HCT116 (cell line): ENCODE measurements at places on chromosomes 1 and 21. TPM values are rescaled to one million over a fixed set of nuclear protein-coding genes. Genes with fewer than 3 reads are reported as not detected.

DNA sequence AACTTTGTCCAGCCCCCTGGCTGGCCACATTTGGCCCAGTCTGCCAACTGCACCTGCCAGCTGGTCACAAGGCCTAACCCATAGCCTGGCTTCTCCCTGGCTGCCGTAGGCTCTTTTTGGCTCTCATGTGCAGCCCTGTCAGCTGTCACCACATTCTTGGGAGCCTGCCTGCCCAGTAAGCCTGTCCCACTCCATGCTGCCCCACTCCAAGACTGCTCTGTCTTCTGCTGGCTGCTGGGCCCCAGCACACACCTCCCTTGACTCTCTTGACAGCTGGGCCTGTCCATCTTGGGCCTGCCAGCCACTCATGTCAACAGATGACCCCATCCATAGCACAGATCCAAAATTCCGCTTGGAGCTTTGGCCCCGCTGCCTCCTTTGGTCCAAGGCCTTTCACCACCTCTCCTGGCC lies 74.3 kb upstream of the EDN2 start:
- H3K36me3 ChIP-seq, result no peaks in the 10 kb centered on the region
- no peaks in the 10 kb centered on the region for H3K4me1 ChIP-seq
- no peaks in the 10 kb centered on the region for H3K27me3 ChIP-seq
- no peak overlapping the region for H3K27ac ChIP-seq

DNA sequence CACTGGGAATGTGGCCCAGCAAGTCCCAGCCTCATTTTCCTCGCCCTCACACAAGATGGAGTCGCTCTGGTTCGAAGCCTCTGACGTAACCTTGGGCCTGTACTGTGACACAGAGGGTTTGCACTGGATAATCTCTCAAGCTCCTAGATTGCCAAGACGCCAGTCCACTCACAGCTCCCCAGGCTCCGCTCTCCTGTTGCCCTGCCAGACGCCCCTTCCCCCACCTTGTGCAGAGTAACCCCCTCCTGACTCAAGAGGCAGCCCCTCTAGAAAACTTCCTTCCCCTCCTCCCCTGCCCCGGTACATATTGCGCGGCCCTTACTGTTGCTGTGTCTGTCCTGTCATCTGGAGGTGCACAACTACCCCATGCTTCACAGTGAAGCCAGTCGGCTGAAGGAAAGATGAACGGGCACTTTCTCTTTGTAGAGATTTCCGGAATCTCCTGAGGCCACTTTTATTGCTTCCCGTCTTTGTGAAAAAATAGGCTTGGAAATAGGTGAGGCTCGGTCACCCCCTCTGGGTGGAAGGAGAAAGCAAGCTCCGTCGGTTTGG lies 981 bp upstream of the KIAA1614 start:
- H3K36me3 ChIP-seq, result no peaks in the 10 kb centered on the region
- DNase-seq, result no peak
- H3K27ac ChIP-seq, result no peak overlapping the region

- H3K4me3 ChIP-seq, result no peak within 1 kb of the TSS
- no peak within 1 kb of the TSS for H3K27ac ChIP-seq
- no peak for DNase-seq
- no peaks in the 10 kb centered on the region for H3K36me3 ChIP-seq
Measured at GRCh38 chr1:108856994-108857393, at the start of gene AKNAD1. TSS of gene AKNAD1 (minus strand) at chr1:108857094. CDS start at chr1:108852664, 4,430 bp downstream.

- H3K4me1 ChIP-seq, result no peaks in the 10 kb centered on the region
- H3K4me3 ChIP-seq, result no peak overlapping the region
- no peaks in the 10 kb centered on the region for H3K27me3 ChIP-seq
- no peak for DNase-seq
Measured at GRCh38 chr1:52597912-52598311, 4.3 kb upstream of the GPX7 start.

GRCh38 chr21:23732776-23733175 lies 1874.5 kb downstream of the MRPL39 start:
- no peaks in the 10 kb centered on the region for H3K4me1 ChIP-seq
- H3K27ac ChIP-seq, result no peak overlapping the region
- H3K27me3 ChIP-seq, result no peaks in the 10 kb centered on the region
- no peaks in the 10 kb centered on the region for H3K36me3 ChIP-seq
- H3K4me3 ChIP-seq, result no peak overlapping the region

- no peaks in the 10 kb centered on the region for H3K4me1 ChIP-seq
- H3K27me3 ChIP-seq, result no peaks in the 10 kb centered on the region
- no peaks in the 10 kb centered on the region for H3K36me3 ChIP-seq
- DNase-seq, result no peak
Measured at GRCh38 chr1:63740432-63740831, 33.4 kb upstream of the ROR1 start.

DNA sequence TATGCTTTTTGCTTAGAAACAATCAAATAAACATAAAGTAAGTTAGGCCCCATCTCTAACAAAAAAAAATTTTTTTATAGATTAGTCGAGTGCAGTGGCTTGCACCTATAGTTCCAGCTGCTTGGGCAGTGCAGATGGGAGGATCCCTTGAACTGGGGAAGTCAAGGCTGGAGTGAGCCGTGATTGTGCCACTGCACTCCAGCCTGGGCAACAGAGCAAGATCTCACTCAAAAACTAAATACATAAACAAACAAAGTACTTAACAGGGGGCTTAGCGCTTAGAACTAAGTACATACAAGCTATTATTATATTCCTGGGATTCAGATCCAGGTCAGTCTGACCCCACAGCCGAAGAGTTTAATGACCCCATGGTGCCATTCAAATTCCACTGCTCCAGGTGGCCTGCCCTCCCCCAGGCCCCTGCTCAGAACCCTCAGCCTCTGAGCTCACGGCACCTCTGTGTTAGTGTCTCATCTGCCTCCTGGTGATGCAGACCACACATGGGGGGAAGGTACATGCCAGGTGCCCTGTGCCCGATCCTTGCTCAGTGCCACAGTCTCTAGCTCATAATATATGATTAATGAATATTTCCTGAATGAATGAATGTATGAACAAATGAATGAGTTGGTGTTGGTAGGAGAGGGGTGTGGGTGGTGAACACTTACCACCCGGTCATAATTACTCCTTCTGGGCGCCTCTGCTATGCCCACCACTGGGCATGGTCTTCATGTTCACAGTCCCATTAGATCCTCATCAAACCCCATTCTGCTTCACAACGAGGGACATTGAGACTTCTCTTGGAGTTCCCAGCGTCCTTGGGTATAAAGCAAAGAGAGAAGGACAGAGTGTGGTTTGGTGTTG lies 14.6 kb downstream of the NCMAP start:
- H3K36me3 ChIP-seq, result no peaks in the 10 kb centered on the region
- H3K4me1 ChIP-seq, result peaks cover 5% of the 10 kb centered on the region; the same call in 1 of the 2 replicates
- no peak overlapping the region for H3K4me3 ChIP-seq
- H3K27ac ChIP-seq, result no peak overlapping the region
- no peaks in the 10 kb centered on the region for H3K27me3 ChIP-seq

DNA sequence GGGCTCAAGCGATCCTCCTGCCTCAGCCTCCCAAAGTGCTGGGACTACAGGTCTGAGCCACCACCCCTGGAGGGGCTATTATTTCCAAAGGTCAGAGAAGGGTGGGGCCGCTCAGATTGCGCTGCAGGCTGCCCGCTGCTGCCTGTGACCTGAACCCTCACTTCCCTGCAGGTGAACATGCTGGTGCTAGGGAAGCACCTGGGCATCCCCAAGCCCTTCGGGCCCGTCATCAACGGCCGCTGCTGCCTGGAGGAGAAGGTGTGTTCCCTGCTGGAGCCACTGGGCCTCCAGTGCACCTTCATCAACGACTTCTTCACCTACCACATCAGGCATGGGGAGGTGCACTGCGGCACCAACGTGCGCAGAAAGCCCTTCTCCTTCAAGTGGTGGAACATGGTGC lies 8.6 kb upstream of the PADI6 start:
- no peaks in the 10 kb centered on the region for H3K4me1 ChIP-seq
- H3K36me3 ChIP-seq, result no peaks in the 10 kb centered on the region

DNA sequence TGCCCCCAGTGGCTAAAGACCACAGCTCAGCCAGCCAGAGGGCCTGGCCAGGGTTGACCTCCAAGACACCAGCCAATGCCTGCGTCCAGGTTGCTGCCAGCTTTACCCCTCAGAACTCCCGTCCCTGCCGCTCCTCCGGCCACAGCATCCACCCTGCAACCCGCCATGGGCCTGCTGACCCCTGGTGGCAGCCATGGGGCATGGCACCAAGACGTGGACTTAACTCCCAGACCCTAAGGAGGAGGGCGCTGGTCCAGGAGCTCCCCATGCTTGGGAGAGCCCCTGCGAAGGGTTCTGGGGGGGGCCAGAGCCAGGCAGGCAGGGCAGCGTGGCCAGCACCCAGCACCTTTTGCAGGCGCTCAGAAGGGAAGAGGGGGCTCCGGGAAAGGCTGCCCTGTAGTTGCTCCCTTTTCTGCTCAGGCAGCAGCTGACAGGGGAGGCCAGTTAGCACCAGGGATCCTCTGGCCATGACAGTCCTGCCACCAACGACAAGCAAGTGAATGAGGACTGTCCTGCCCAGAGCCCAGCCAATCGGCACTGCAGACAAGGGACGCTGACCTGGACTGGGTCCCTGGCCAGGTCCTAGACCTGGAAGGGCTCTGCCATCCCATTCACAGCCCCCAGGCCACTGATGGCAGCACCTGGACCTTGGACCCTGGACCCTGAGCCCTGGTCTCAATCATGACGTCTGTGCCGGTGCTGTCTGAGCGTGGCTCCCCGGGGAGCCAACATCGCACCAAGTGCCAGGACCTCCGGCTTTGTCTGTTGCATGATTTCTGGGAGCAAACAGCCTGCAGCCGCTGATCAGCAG lies 246.2 kb downstream of the NPHP4 start:
- H3K4me3 ChIP-seq, result no peak overlapping the region
- H3K27ac ChIP-seq, result no peak overlapping the region
- H3K27me3 ChIP-seq, result 0 out of 2 replicates have a peak, but pooled peaks cover 3% of the 10 kb centered on the region

GRCh38 chr1:198903621-198904020 lies 264.8 kb downstream of the PTPRC start:
- no peaks in the 10 kb centered on the region for H3K36me3 ChIP-seq
- no peak overlapping the region for H3K4me3 ChIP-seq
- H3K27ac ChIP-seq, result no peak overlapping the region

DNA sequence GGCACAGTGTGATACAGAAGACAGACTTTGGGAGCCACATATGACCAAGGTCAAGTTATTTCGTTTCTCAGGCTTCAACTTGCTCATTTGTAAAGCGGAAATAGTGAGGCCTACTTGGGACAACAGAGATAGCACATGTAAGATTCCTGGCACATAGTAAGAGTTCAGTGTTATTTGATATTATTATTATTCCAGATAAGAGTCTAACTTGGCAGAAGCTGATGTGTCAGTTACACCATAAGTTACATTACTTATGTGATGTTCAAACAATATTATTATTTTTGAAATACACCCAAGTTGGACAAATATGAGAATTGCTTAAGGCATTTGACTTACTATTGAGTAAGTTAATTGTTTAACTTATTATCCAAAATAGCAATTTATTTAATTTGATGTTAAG lies 10.2 kb upstream of the CYP4X1 start:
- no peaks in the 10 kb centered on the region for H3K4me1 ChIP-seq
- H3K4me3 ChIP-seq, result no peak overlapping the region
- no peaks in the 10 kb centered on the region for H3K36me3 ChIP-seq
- H3K27ac ChIP-seq, result no peak overlapping the region
- DNase-seq, result no peak

- no peak overlapping the region for H3K27ac ChIP-seq
- H3K4me1 ChIP-seq, result peaks cover 16% of the 10 kb centered on the region
- H3K4me3 ChIP-seq, result no peak overlapping the region
- no peaks in the 10 kb centered on the region; the same call in 1 of the 2 replicates for H3K27me3 ChIP-seq
- DNase-seq, result no peak
Measured at GRCh38 chr1:26318338-26319064, 743 bp downstream of the CD52 start.

EDARADD gene
- total RNA-seq, result 0.30 TPM

- no peaks in the 10 kb centered on the region for H3K27me3 ChIP-seq
- no peak for DNase-seq
- H3K4me3 ChIP-seq, result no peak overlapping the region
- H3K27ac ChIP-seq, result no peak overlapping the region
- no peaks in the 10 kb centered on the region for H3K36me3 ChIP-seq
Measured at GRCh38 chr1:186194107-186194756, 180.8 kb downstream of the TPR start.

GRCh38 chr1:203037509-203038190 lies 11.4 kb downstream of the PPFIA4 start:
- no peaks in the 10 kb centered on the region for H3K36me3 ChIP-seq
- H3K4me1 ChIP-seq, result peaks cover 22% of the 10 kb centered on the region

TBX19 gene
- total RNA-seq, result 3.0 TPM

CD52 gene
- 2.0 TPM for total RNA-seq

- no peaks in the 10 kb centered on the region for H3K27me3 ChIP-seq
- H3K36me3 ChIP-seq, result peaks cover 21% of the 10 kb centered on the region
- no peak overlapping the region for H3K4me3 ChIP-seq
- no peaks in the 10 kb centered on the region for H3K4me1 ChIP-seq
- no peak for DNase-seq
Measured at GRCh38 chr1:113912594-113913311, 7.6 kb downstream of the DCLRE1B start.

NDUFS5 gene
- 263 TPM for total RNA-seq

DNA sequence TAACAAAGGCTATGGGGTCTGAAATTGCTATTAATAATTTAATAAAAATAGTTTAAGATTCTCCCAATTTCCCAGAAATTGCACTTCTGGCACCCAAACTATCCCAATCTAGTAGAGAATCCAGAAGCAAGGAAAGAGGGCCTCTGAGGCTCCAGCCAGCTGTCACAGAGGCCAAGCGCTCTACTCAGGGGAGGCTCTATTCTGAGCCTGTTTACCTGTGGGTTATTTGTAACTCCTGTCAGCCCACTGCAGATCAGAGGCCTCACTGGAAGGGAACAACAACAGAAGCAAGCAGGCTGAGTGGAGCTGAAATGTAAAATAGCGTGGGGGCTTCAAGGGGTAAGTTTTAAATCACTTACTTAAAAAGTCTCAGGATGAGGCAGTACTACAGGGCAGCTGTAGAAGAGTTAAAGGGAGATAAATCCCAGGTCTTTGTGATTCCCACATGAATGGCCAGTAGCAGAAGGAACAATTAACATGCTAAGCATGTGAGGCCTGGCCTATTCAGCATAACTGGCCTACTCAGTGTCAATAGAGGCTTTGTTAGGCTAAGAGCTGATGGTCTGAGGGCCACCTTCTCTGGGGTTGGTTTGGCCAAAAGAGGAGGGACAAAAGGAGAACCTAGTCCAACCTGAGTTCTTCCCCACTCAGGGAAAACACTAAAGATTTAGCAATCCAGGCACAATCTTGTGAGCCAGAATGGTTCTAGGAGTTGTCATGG lies 12.8 kb downstream of the ZNF687 start:
- DNase-seq, result no peak
- no peak overlapping the region for H3K27ac ChIP-seq
- H3K36me3 ChIP-seq, result peaks cover 37% of the 10 kb centered on the region
- H3K27me3 ChIP-seq, result no peaks in the 10 kb centered on the region
- no peak overlapping the region for H3K4me3 ChIP-seq
- no peaks in the 10 kb centered on the region for H3K4me1 ChIP-seq
